NCI-H2171 treated with DMSO at 0.1 percent for 48 hours (cell line): ENCODE measurements at places on chromosomes 7 and 10.

- DNase-seq: peak; percentile 38
These were observed 5.1 kb downstream of the UNC5B start for GRCh38 chr10:71217266-71218045.

DNA sequence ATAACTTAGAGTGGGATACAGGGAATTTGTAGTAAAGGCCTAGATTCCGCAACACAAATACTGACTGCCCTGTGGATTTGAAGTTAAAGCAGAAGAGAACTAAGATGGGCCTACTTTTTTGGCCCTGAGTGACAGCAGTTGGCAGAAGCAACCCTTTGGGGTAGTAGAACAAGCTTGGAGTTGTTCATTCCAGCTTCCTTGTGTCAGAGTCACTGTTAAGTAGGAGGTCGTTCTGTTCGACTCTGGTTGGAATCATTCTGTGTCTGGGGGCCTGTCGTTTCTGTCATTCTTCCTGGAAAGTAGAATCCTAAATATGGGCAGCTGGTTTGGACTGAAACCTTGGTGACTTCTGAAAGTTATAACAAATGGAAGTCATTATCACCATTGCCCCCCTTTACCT lies 865.9 kb downstream of the LRMDA start:
- DNase-seq: no peak

DNA sequence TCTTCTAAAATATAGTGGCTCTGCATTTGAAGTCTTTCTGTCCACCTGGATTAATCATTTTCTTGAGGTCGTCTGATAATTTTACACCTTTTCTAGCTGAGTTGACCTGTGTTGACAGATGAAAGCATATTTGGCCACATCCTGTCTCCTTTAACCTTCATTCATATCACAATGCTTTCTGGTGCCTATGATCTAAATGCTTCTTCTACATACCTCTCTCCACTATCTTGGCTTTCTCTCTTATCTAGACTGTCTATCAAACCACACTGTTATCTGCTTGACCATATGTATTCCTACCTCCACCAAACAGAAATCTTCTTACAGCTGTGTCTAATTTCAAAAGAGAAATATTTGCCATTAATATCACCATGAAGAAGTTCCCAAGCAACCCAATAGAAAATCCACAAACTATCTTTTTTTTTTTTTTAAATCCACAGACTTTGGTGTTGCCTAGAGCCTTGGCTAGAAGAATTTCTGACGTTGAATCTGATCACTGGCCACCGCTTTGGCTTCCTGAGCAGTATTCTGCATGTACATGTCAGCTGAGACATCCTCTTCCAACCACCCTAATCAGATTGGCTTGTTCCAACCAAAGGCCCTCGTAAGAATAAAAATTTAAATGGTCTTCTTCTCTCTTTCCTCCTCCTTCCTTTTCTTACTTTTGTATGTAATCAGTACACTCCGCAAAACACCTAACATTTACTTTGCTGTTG lies 66.3 kb upstream of the SP4 start:
- no peak for DNase-seq

DNA sequence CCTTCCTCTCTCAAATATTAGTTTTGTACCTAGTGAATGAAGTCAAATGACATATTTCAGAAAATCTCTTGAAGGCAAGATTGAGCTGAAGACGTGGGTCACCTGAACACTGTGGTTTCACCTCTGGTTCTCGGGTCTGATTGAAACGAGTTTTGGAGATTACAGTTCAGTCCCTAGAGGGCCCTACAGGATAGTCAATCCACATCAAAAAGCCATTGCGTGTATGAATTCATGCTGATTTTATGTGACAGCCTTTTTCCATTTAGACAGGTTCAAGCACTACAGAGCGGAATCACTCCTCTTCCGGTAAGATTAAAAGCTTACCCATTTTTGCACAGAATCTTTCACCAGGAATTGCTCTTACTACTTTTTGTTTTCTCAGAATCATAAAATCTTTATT lies 62.2 kb downstream of the VIM start:
- DNase-seq: no peak

DNA sequence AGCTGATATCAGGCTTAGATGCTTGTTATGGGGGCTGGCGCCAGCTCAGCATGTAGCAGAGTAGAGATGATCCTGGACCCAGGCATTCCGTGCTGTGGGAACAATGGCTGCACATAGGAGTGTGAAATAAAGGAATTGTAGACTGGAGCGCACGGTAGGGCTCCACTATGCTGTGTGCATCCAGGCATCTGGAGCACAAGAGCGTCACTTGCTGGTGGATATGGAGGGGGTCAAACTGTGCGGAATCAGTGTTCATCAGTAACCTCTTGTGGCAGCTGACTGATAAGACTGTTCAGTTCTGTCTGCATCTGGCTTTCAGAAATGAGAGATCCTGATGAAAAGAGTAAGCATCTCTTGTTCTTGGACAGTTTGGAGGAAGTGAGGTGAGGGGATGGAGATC lies 55.8 kb downstream of the ZNF503 start:
- no peak for DNase-seq

- no peak for DNase-seq
These were observed 74.8 kb downstream of the PRKCQ start for GRCh38 chr10:6505300-6505699.

GRCh38 chr7:768881-769504 lies 41.9 kb upstream of the PRKAR1B start:
- peak; percentile 71 for DNase-seq

- no peak for DNase-seq
These were observed 527.6 kb upstream of the SORCS1 start for GRCh38 chr10:107692072-107692471.

- DNase-seq: no peak
These were observed 141.3 kb upstream of the FZD8 start for GRCh38 chr10:35783305-35783838.

GRCh38 chr10:8758029-8758428 lies 703.5 kb downstream of the GATA3 start:
- DNase-seq: no peak

GRCh38 chr10:132637477-132638129 lies 100.0 kb downstream of the INPP5A start:
- peak; percentile 53 for DNase-seq

GRCh38 chr7:41870461-41871138 lies 167.7 kb upstream of the INHBA start:
- DNase-seq: no peak

DNA sequence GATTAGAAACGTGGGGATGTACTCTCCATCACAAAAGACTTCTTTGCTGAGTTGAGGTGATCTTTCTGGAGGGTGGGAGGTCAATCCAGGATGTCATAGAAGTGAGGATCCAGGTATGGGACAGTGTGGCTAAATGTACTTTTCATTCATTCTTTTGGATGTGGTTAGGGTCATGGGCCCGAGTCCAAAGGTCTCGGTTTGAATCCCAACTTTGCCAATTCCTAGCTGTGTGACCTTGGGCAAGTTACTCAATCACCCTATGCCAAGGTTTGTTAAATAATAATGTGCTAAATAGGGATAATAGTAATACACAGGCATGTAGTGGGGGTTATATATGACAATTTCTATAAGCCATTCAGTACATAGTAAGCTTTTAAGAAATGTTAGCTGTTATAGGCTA lies 91.4 kb downstream of the SAMD9 start:
- no peak for DNase-seq

- DNase-seq: no peak
These were observed 169.5 kb downstream of the CPED1 start for GRCh38 chr7:121157885-121158590.

DNA sequence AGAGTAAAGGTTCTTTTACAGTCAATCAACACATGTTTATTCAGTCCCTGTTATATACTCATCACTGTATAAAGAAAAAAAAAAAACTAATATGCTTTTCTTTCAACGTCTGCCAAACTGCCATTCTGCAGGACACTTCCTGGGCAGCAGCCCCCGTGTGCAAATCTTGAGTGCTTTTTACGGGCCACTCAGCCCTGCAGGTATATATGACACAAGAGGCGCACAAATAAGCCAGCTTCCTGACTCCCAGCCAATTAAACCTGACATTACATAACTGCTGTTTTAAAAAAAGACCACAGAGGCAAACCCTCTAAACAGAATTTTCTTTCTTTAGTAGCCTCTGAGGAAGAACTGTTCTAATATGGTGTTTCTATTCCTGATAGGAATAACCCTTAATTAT lies 263.0 kb upstream of the NEBL start:
- no peak for DNase-seq

- DNase-seq: no peak
These were observed 59.5 kb downstream of the ACADSB start for GRCh38 chr10:123068087-123068853.

GRCh38 chr10:3494131-3494837 lies 290.7 kb downstream of the KLF6 start:
- DNase-seq: no peak

- no peak for DNase-seq
These were observed 565.2 kb downstream of the SDK1 start for GRCh38 chr7:3866277-3866676.

DNA sequence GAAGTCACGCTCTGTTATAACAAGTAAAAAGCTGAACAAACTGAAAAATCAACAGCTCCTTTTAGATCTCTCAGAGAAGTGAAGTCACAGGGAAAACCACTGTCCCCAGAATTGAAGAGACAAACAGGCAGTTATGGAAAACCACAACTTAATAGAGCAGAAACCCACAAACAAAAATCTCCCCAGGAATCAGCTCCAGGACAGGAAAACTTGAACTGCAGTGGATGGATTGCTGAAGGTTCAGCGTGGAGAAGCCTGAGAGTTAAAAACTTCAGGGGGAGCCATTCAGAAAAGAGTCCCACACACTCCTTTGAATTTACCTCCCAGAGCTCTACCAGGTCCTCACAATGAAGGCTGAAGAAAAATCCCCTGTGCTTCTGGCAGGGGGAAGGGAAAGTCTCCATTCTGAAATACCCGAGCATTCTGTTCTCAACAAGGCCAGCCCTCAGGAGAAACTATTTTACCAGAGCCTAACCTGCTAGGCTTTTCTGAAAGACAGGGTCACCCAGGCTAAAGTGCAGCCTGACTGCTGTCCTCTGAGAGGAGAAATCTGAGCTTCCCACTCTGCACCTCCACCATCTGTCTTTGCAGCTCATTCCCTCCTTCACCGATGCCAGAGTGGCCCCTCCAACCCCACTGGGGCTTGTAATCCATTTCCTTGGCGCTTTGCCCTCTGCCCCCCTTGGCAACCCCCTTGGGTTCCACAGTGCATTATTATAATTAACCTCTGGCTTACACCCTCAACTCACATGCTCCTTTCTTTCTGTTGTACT lies 65.0 kb upstream of the CCNY start:
- peak; percentile 90 for DNase-seq

DNA sequence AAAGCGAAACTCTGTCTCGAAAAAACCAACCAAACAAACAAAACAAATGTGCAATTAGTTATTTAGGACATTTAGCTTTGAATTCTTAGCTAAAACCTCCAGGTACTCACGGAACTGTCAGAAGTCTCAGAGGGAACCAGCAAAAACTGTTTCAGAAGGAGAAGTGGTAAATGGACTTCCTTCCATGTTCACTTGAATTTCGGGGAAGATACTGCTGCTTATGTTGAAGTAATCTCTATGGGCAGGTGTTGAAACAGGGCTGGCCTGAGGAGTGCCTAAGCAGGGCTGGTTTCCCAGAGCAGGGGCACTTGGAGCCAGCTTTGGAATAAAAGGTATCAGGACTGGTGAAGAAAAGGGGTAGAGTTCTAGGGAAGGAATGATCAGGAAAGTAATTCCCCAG lies 2.4 kb upstream of the EXOC6 start:
- no peak for DNase-seq

DNA sequence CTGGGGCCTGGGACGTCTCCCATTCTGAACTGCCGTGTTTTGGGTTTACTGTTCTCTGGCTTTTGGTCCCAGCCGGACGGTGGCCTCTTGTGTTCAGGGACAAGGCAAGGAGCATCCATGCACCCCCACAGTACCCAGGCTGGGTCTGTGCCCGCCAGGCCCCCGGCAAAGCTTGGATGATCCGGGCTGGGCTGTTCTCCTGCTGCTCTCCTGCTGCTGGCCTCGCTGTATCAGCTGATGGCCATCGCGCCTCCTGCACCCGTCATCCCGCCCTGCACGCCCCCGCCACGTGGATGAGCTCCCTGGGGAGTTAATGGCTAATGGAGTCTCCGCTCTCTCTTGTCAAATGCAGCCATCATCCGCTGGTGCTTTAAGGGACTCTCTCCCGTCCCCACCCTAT lies 14.9 kb upstream of the PSMG3 start:
- DNase-seq: no peak

DNA sequence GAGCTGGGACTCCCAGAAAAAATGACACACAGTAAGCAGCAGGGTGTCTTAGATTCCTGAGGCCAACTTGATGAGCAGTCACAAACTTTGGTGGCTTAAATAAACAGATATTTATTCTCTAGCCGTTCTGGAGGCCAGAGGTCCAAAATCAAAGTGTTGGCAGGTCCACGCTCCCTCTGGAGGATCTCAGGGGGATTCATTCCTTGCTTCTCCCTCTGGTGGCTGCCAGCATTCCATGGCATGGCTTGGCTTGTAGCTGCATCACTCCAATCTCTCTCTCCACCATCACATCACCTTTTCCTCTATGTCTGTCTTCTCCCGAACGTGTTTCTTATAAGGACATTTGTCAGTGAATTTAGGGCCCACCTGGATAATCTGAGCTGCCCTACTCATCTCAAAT lies 98.4 kb downstream of the OSBPL3 start:
- no peak for DNase-seq

DNA sequence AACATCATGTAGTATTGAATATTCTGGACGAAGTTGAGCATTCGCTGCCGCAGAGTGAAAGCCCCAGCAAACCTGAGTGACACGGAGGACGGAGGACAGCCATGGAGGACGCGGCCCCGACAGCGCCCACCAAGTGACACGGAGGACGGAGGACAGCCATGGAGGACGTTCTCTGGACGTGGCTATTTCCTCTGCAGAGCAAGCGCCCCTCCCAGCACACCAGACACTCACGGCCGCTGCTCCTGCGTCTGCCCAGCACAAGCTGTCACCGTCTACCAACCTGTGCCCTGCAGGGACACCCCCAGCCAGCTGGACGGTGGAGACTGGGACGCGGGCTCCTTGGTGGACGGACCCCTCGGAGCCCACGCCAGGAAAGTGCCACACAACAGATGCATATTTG lies 7.3 kb upstream of the ADAM8 start:
- DNase-seq: no peak

- DNase-seq: no peak
These were observed 86.5 kb downstream of the GSAP start for GRCh38 chr7:77329466-77330168.

DNA sequence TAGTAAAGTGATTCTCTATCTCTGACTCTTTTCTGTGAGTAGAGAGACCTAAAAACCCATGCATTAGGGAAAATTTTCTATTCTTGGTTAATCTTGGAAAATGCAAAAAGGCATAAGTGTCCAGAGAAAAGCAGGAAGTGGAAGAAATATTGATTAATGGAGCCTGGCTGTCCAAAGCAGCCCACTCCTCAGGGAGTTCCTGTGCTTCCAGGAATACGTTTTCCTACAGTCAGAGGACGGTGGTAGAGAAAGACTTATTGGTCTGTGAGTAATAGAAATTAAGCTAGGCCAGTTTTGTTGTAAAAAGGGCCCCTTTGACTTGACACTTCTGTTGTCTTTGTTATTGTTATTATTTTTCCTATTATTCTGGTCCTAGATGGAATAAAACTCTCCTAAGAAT lies 157.8 kb downstream of the NRP1 start:
- DNase-seq: no peak

GRCh38 chr7:22561321-22561811 lies 61.4 kb upstream of the STEAP1B start:
- no peak for DNase-seq
